ENCODE measurements at places on chromosomes 7 and 10. TPM values are rescaled to one million over a fixed set of nuclear protein-coding genes. Genes with fewer than 3 reads are reported as not detected.

VGF gene
- not detected for total RNA-seq

GPR15LG gene
- 0.53 TPM for total RNA-seq

CHN2 gene
- total RNA-seq, result not detected

CRTAC1 gene
- total RNA-seq, result not detected

OR2A1 gene
- total RNA-seq, result not detected

KCNIP2 gene
- 0.51 TPM for total RNA-seq

GNAT3 gene
- total RNA-seq, result not detected

PEX1 gene
- 20.1 TPM for total RNA-seq

KIF11 gene
- total RNA-seq, result 1.3 TPM

- no peak for DNase-seq
Measured at GRCh38 chr7:97503367-97504094, 228.4 kb upstream of the TAC1 start.

- no peak for DNase-seq
Measured at GRCh38 chr7:130982651-130983050, 248.6 kb upstream of the KLF14 start.

- DNase-seq, result no peak
Measured at GRCh38 chr7:140723574-140723973, 27.1 kb downstream of the NDUFB2 start.

DNA sequence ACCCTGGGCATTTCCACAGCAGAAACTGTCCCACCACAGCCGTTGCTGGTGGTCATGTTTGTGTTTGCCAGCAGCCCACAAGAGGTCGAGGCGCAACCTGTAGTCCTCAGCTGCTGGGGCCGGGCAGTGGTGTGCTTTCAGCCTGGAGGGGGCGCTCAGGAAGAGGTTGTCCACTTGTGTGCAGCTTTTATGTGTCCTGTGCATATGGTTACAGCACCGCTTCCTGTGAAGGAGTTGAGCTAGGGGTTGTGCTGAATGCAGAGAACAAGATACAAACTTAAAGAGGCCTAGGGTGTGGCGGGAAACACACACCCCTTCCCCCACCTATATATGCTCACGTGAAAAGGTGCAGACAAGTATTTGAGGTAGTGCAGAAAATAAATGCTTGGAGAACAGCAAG is 29.5 kb upstream of the PFKFB3 start:
- DNase-seq, result no peak

DNA sequence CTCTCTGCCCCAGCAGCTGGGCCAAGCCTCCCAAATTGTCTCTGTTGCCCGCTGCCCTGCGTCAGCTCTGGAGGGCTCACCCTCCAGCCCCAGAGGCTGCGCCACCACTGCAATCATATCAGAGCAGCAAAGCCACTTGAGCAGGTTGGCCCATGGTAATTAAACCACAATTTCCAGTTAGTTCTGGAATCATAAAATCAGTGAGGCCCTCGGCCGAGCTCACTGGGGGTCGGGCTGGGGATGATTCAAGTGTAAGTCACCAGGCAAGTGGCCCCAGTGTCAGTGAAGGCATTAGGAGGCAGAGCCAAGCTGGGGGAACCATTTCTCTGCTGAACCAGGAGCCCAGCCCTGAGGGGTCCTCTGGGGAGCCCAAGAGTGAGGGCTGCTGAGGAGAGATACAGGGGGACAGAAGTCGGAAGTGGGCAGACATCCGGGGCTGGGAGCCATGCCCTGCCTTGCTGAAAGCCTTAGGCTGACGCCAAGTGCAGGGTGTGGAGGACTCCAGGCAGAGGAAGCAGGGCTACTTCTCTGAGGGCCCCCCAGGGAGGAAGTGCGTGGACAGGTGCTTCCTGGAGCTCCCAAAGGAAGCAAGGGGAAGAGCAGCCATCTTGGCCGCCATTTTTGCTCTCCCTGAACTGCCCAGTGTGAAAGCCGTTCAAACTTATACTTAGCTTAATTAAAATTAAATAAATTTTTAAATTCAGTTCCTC is 29.5 kb upstream of the SLC29A3 start:
- no peak for DNase-seq

- no peak for DNase-seq
Measured at GRCh38 chr7:30877015-30877769, 34.5 kb upstream of the AQP1 start.

- DNase-seq, result no peak
Measured at GRCh38 chr10:655184-655583, 34.3 kb downstream of the DIP2C start.

DNA sequence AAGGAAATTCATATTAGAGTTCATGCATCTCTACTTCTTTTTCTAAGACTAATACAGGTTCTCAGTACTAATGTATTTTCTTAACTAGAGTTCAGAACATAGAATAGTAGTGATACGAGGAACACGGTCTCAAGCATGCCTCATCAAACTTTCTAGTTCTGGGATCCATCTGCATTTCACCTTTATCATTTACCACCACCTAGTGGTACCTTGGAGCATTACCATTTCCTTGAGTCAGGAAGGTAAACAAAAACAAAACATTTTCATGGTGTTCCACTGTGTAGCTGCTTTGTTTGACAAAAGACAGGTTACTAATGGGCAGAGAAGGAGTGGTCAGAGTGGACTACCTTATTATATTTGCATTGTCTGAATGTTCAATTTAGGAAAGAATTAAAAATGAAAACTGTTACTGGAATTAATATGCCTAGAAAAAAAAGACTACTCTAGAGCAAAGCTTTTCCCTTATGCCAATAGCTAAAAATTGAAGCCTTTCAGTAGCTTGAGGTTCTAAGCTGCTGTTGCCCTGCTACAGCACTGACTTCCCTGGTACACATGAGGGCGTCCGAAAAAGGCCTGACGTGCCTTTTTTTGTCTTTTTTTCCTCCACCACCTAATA is 44.5 kb downstream of the STARD3NL start:
- DNase-seq, result peak; percentile 65

GRCh38 chr7:45178241-45179225 is 20.9 kb downstream of the RAMP3 start:
- no peak for DNase-seq

GRCh38 chr7:73891178-73891885 is 30.4 kb downstream of the TMEM270 start:
- DNase-seq, result no peak

DNA sequence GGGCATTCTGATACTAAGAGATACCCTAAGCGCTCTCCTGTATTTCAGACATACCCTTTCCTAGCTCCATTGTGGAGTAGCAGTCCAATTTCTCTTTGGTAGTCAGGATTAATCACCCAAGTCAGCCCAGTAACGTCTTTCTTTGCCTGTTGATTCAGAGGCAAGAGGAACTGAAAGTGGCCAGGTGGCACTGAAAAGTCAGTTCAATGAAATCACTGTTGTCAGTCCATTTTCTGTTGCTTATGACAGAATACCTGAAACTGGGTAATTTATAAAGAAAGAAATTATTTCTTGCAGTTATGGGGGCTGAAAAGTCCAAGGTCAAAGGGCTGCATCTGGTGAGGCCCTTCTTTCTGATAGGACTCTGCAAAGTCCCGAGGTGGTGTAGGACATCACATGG is 40.2 kb downstream of the ANKRD61 start:
- no peak for DNase-seq

DNA sequence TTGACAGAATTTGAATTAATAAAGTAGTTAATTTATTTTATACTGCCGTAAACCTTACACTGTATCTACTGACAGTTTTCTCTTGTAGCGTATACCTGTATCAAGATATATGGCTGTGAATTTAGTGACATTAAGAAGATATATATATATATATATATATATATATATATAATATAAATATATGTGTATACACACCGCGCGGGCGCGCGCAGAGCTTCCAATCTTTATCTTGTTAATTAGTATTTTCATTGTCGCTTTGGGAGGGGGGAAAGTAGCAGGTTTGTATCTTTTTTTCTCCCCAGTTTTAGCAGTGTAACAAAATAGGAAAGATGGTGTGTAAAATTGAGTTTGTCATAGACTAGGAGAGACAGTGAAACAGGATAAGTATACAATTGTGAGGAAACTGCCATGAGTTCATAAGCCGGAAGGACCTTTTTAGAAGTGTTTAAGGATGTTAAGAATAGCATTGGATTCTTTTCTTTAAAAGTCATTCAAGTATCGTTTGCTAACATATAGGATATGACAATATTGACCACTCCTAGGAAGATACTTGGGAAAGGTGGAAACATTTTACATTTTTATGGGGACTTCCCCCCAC is 2.0 kb downstream of the PLEKHA1 start:
- DNase-seq, result peak; percentile 34

DNA sequence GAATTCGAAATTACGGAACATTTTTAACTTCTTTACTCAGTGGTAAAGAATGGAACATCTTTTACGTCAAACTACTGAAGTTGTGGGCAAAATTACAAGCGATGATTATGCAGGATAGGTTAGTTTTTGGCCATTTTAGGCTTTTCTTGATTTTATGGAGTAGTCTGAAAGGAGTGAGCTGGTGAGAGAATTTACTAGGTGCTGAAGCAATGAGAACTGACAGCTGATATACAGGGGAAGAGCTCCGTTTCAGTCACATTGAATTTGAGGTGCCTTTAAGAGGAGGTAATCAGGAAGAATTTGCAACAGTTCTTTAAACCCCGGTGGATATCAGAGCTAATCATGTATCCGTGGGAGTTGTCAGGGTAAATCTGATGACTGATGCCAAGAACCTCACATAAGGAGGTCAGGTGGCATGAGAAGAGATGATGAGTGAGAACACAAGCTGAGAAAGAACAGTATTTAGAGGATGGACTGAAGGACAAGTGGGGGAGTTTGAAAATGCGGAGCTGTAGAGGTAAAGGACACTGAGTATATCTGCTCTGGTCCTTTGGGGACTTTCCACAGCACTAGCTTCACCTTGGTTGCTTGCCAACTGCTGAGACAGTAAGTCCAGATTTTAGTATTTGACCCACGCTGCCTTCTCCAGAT is 104.3 kb downstream of the AHR start:
- DNase-seq, result no peak

DNA sequence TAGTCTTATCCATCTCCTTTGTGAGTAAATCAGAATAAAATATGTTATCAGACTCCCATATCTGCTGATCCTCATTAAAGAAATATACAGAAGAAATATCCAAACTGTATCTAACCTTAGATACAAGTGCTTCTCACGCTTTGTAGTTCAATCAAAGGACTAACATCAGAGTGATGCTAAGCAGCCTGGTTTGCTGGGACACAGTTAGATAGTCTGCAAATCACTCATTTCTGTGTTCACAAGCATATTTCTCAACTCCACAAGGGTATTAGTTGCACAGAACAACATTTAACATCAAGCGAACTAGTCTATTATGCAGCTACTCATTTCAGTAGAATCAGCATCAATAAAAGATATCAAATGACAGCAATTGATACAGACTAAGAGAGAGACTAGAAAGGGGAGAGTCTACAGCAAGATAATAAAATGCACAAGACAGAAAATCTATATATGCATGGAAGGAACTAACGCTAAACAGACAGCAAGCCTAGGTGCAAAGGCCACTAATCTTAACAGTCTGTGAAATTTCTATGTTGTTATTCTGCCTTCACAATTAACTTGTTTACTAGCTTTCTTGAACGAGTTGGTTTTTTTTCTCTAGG is 30.0 kb downstream of the DNAJC12 start:
- no peak for DNase-seq

- DNase-seq, result peak; percentile 54
Measured at GRCh38 chr10:30432622-30433305, 1.2 kb upstream of the MAP3K8 start.

- DNase-seq, result peak; percentile 70
Measured at GRCh38 chr10:110324201-110324804, 19.6 kb upstream of the SMNDC1 start.

DNA sequence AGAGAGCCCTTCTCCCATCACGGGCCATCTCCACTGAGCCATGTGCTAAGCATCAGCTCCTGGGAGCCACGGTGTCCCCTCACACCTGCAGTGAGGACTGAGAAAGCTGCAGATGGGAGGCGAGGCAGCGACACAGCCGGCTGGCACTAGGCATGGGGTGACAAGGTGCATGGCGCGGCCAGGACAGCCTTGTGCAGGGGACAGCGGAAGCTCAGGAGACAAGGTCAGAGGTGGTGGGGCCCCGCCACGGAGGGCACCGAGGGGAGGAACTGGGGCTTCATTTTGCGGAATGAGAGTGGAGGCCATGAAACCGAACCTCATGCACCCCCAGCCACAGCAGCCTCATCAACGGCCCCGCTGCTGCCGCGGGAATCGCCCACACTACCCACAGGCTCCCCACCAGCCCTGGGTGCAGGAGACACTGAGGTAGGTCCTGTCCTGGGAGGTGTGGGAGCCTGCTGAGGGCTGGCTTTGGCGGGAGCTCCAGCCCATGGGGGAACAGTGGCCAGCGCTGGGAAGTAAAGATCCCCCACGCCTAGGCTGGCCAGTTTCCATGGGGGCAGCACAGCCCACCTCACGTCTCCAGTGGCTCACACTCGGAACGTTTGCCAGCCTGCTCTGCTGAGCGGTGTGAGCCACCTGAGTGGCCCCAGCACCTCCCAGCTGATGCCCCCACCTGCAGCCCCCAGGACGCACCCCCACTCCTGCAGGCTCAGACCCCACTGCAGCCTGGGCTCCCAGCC is 71.2 kb upstream of the INSIG1 start:
- no peak for DNase-seq

DNA sequence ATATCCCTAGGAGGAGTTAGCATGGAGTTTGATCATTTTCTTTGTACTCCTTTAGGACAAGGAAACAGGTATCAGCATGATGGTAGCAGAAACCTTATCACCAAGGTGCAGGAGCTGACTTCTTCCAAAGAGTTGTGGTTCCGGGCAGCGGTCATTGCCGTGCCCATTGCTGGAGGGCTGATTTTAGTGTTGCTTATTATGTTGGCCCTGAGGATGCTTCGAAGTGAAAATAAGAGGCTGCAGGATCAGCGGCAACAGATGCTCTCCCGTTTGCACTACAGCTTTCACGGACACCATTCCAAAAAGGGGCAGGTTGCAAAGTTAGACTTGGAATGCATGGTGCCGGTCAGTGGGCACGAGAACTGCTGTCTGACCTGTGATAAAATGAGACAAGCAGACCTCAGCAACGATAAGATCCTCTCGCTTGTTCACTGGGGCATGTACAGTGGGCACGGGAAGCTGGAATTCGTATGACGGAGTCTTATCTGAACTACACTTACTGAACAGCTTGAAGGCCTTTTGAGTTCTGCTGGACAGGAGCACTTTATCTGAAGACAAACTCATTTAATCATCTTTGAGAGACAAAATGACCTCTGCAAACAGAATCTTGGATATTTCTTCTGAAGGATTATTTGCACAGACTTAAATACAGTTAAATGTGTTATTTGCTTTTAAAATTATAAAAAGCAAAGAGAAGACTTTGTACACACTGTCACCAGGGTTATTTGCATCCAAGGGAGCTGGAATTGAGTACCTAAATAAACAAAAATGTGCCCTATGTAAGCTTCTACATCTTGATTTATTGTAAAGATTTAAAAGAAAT is 4.8 kb downstream of the BAMBI start:
- DNase-seq, result no peak

DNA sequence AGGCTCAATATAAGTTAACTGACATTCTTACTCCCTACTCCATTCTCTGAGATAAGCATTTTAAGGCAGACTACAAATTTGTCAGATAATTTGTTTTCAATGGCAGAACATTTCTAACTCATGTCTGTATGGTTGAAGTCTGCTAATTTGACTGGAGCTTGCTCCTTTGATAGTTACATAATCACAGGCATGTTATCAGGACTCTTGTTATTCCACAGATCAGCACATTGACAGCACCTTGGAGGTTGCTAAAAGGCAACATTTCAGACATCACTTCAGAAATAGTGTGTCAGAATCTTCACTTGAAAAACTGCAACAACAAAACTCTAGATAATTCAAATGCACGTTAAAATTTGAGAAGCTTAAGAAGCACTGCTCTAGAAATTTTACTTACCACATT is 158.3 kb upstream of the PCLO start:
- no peak for DNase-seq

GRCh38 chr7:108189733-108190388 is 59.7 kb upstream of the LAMB4 start:
- no peak for DNase-seq

GRCh38 chr10:110512461-110513187 is 14.9 kb downstream of the DUSP5 start:
- peak; percentile 94 for DNase-seq
